ENCODE measurements at places on chromosomes 12 and 14.

DNA sequence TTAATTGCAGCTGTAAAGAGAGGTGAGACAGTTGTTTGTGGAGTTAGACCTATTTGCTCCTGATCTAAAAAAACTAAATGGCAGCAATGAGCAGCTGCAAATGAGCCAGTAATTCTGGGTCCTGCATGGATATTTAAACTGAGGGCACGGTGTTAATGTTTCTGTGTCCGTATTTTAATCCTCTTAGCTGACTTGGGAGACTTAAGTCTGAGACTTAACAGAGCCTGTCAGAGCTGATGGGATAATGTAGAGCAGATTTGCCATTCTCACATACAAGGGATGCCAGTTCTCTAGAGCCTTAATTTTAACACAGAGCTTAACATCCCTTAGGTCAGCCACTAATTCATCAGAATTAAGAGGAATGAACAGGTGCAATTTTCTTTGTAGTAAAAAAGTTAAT lies 178.6 kb upstream of the PDE3A start:
- no peak for DNase-seq

DNA sequence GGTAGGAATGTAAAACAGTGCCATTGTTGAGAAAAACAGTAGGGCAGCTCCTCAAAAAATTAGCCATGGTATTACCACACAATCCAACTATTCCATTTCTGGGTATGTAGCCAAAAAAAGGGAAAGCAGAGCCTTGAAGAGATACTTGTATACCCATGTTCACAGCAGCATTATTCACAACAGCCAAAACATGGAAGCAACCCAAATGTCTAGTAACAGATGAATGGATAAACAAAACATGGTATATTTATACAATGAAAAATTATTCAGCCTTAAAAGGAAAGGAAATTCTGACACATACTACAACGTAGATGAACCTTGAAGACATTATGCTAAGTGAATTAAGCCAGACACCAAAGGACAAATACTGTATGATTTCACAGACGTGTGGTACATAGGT lies 67.6 kb upstream of the GNG2 start:
- DNase-seq = no peak

GRCh38 chr14:71591929-71592328 lies 340.3 kb upstream of the RGS6 start:
- DNase-seq = no peak

DNA sequence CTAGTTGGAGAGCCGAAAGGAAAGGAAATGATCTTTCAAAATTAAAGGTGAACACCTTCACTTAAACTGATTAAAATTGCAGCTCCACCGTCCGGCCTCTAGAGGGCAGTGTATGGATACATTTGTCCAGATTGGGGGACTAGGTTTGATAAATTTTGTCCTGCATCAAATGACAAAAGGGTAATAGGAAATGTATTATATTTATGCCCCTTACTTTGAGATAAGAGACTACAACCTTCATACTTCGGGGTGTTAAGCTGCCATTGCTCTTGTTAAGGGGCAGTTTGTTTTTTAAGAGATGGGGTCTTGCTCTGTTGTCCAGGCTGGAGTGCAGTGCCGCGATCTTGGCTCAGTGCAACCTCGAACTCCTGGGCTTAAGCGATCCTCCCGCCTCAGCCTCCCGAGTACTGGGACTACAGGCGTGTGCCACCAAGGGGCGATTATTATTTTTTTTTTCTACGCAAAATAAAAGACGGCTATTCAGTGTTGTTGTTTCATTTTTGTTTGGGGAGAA lies 818 bp upstream of the SUOX start:
- peak; percentile 71 for DNase-seq

- no peak for DNase-seq
These were observed 2.7 kb downstream of the C2CD5 start for GRCh38 chr12:22541496-22542155.
